ENCODE measurements at places on chromosomes 16 and 17.

- no peak for DNase-seq
Observed at GRCh38 chr17:9984768-9985167, 79.7 kb upstream of the RCVRN start.

DNA sequence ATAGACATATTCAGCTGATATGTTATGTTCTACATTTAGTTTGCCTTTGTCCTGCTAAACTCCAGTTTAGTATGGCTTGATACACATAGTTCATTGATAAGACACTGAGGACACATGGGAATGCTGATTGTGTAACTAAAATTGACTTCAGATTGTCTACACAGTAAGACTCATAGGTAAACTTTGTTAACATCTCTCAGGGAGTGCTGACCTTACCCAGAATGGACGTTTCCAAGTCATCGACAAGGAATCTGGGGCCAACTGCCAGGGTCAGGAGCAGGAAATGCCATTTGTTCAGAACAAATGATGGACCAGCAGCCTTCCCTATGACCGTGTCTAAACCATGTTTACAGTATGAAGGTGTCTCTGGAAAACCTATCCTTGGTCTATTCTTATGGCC is 58.7 kb downstream of the DYNLRB2 start:
- DNase-seq: no peak

GRCh38 chr16:2842340-2843000 is 12.4 kb downstream of the ZG16B start:
- DNase-seq: no peak

DNA sequence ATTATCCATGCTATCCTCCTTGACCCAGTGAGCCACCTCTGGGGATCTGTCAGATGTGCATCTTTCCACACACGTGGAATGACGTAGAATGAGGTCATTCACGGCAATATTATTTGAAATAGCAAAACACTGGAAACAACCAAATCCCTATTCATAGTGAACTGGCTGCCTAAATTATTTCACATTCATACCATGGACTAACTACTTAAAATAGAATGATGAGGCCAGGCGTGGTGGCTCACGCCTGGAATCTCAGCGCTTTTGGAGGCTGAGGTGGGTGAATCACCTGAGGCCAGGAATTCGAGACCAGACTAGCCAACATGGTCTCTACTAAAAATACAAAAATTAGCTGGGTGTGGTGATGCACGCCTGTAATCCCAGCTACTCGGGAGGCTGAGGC is 75.5 kb downstream of the RAP1GAP2 start:
- no peak for DNase-seq

GRCh38 chr17:78342449-78343186 is 17.3 kb downstream of the SOCS3 start:
- DNase-seq: no peak

GRCh38 chr17:4938688-4939545 is 929 bp downstream of the SLC25A11 start:
- no peak for DNase-seq

Data from NCI-H345 (cell line).